ENCODE measurements at places on chromosomes 7 and 10.
A peak's percentile ranks its signal among the peaks of the same experiment; 100 is the strongest.

DNA sequence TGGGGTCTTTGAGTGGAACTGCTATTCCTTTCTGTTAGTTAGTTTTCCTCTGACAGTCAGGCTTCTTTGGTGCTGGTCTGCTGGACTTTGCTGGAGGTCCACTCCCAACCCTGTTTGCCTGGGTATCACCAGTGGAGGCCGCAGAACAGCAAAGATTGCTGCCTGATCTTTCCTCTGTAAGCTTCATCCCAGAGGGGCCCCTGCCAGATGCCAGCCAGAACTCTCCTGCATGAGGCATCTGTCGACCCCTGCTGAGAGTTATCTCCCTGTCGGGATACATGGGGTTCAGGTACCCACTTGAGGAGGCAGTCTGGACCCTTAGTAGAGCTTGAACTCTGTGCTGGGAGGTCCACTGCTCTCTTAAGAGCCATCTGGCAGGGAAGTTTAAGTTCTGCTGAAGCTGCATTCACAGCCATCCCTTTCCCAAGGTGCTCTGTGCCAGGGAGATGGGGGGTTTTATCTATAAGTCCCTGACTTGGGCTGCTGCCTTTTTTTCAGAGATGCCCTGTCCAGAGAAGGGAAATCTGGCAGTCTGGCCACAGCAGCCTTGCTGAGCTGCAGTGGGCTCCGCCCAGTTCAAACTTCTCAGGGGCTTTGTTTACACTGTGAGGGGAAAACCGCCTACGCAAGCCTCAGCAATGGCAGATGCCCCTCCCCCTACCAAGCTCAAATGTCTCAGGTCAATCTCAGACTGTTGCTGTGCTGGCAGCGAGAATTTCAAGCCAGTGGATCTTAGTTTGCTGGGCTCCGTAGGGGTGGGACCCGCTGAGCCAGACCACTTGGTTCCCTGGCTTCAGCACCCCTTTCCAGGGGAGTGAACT lies 89.7 kb upstream of the CDK6 start:
- no peak for DNase-seq

DNA sequence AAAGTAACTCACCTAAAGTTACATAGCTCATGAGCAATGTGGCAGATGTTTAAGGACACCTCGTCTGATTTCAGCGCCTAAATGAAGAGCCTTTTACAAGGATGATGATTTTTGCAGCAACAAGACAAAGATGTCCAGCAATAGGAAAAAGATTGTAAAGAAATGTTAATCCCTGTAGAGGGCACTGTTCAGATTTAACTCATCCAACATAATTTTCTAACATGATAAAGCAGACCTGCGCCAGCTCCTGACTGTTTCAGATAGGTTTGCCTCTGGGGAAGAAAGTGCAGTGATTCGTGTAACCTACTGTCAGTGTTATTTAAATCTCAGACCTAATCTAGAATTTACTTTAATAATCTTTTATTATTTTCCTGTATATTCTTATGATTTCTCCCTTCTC lies 595.2 kb downstream of the AUTS2 start:
- DNase-seq: no peak

DNA sequence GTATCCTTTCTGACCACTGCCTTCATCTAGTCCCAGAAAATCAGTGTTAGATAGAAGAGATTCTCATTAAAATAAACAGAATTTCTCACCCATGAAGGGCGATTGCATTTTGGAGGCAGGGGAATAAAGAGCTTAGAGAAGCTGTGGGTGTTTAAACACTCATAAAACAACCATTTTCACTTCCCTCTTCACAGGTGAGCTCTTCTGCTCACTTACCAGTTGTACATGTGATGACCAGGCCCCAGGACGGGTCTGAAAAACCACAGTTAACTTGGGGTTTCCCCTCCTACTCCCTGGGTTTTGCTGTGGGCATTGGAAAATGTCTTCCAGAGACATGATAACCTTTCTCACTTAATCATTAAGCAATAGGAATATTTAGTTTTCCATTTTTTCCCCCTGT lies 411.6 kb upstream of the DPP6 start:
- no peak for DNase-seq

DNA sequence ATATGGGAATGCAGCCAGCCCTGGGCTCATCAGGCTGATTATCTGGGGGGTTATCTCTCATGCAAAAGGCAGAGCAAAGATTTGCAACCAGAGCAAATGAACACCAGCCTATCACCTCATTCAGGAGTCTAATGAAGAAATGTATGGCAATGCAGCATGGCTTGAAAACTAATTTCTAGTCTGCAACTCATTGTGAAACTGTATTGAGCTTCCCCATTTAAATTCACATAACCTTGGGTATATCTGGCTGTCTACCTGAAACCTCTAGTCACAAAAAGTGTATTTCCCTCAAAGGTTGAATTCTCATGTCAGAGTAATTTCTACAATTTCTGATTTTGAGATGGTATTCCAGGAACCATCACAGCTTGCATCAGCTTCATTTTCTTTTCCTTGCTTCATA lies 240.0 kb downstream of the SDHAF3 start:
- DNase-seq: no peak

DNA sequence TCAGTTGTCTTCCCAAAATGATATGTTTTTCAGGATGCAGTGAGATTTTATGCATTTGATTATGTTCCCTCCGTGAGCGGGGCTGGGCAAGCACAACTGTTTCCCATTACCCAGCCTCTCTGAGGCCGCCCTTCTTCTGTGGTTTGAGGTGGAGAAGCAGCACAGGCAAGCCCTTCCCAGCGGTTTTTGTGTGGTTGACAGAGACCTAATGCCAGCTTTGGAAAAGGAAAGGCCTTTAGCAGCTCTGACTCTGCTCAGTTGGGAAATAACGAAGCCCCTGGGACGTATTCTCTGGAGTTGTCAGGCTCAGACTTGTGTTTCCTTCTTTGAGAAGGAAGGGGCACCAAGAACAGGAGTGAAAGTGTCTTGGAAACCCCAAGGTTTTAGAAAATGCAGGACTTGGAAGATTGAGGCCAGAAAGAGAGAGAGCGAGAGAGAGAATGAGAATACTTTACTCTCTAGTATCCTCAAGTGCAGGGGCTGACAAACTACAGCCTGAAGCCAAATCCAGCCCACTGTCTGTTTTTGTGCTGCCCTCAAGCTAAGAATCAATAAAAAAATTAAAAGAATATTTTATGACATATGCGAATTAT lies 20.6 kb upstream of the PDCD4 start:
- DNase-seq: peak; percentile 77

DNA sequence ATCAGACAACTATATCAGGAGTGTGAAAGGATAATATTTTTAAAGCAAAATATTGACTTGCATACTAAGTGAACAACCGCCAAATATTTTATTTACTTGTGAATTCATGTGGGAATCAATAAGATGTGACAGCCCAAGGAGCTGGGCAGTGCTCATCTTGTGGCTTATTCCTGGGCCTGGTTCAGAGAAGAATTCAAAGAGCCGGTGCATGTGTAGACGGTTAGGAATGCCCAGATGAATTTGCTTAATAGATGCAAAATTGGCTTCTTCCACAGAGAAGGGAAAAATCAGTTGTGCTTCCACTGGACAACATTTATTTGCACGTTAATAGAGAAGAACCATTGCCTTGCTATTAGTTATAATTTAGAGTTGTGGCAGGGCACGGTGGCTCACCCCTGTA lies 4.4 kb downstream of the MYL7 start:
- no peak for DNase-seq

DNA sequence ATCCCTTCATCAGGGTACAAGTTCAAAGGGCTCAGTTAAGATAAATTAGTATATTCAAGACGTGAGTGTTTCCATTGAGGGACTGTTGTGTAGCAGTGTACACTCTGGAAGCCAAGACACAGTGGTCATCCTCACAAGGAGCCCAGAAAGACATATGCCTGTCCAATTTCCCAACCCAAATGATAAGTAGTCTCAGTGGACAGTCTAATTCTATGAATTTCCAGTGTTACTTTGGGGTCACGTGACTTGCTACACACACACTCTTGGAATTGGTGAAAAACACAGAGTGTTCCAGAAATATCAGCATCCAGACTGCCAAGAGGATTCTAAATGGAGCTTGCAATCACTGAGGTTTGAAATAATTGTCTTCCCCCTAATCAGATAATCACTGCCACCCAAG lies 365.1 kb downstream of the WDR11 start:
- no peak for DNase-seq

- no peak for DNase-seq
These were observed 285.9 kb upstream of the FZD8 start for GRCh38 chr10:35927990-35928488.

- DNase-seq: peak; percentile 52
These were observed 38.9 kb downstream of the GPRIN2 start for GRCh38 chr10:46517541-46517940.

- no peak for DNase-seq
These were observed 4.0 kb upstream of the PKD1L1 start for GRCh38 chr7:47952224-47952623.

GRCh38 chr10:84194424-84195043 lies at the start of gene CDHR1:
CDHR1 (plus strand) TSS chr10:84194537; CDS start chr10:84194761, 224 bp downstream.
- peak; percentile 79 for DNase-seq

- no peak for DNase-seq
These were observed 235.5 kb downstream of the GRM8 start for GRCh38 chr7:127017196-127017595.

GRCh38 chr10:124379609-124380193 lies 39.0 kb downstream of the OAT start:
- DNase-seq: no peak

DNA sequence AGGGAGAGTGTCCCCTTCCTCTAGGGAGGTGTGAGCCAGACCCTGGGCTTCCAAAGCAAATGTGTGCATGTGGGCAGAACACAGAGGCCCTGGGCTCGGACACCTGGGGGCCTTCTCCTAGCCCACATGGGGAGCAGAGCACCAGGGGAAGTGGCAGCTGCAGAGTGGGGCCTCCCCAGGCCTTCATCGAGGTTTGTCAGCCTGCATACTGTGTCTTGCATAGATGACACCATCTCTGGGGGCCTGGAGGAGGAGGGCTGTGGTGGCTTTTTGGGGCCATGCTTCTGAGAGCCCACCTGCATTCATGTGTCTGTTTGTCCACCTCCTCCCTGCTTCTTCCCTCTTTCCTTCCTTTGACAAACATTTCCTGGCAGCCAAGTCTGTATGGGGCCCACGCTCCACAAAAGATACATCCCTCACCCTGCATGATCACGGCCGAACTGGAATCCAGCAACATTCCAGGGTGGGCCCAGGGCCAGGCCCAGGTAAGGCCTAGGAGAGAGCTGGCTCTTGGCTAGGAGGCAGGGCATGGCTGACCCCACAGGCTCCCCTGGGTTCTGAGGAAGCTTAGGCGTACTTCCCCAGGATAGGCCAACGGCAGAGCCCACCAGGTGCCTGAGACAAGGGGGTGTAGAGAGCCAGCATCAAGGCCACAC lies 79.2 kb downstream of the ZMIZ1 start:
- no peak for DNase-seq

GRCh38 chr7:133510326-133511055 lies 257.6 kb downstream of the EXOC4 start:
- DNase-seq: no peak

DNA sequence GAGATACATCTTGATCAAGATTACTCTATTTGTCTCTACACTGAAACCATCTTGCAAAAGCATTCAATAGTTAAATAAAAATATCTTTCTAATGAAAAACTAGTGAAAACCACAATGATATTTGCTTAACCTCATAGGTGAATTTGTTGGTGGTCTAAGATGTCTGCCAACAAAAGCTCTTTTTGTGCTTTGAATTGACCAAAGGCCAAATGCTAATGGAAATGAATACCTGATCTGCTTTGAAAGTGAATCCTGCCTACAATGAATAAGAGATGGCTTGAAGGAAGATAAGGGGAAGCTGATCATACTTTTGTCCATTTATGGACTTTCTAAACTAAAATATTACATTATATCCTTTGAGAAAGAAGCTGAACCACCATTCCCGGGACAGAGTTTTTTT lies 228.9 kb upstream of the ETV1 start:
- no peak for DNase-seq

Data from activated CD4-positive, alpha-beta T cell treated with anti-CD3 and anti-CD28 coated beads, Interleukin-2, amount 10 ng/mL, durations not matched to agents 24 days and 14 days (primary cell).